Ovary (tissue), 10 donors: ENCODE measurements at places on chromosomes 1 and 21.

DNA sequence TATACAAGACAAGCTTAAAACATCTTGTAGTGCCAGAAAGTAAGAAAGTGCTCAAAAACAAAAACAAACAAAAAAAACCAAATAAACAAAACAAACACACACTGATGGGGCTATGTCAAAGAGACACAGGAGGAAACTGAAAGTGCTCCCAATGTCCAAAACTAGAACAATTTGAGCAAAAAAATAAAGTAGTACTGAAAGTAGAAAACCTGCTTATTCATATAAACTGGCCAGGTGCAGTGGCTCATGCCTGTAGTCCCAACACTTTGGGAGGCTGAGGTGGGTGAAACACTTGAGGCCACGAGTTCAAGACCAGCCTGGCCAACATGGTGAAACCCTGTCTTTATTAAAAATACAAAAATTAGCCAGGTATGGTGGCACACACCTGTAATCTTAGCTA, 129.9 kb downstream of the GLUL start:
- no peak for DNase-seq

- no peak for DNase-seq
These were observed 263.5 kb downstream of the SETD4 start for GRCh38 chr21:35796844-35797243.

DNA sequence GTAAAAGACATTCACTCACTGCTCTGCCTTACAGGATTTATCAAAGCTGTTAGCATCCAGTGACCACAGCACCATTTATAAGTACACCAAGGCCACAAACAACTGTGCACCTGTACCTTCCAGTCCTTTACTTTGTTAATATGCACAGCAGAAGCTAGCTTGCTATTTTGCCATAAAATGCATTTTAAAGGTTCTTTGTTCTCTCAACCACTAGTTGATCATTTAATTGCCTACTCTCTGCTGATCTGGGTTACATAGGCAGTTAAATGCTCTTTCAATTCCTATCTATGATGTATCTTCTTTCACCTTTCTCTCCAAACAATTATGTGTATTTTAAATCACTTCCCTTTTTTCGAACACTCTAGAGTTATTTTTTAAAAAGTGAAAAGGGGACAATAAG, 126.4 kb downstream of the SIPA1L2 start:
- no peak for DNase-seq

- DNase-seq = no peak
These were observed 13.2 kb upstream of the CEP350 start for GRCh38 chr1:179941454-179941853.

DNA sequence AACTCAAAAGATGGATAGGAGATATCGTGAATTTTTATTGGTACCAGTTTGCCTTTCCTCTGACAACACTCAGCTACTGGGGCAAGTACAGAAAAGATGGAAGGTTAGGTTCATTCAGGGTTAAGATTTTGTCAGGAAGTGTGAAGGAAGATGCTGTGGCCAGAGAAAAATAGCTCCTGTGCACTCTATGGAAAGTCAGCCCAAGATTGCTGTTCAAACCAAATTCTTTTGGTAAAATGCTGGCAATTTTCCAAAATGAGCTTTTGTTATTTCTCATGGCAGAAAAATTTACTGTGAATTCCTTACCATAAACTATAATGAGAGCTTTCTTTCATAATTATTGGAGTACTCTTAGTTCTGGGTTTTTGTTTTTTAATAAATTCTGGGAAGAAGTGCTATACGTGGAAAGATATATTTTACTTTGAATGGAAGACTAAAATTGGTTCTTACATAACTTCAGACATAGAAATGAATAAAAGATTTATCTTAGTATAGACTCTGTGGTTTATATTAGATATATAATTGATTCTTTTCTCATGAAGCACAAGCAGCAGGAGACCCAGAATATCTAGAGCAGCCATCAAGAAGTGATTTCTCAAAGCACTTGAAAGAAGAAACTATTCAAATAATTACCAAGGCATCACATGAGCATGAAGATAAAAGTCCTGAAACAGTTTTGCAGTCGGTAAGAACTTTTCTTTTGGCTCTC, 112.2 kb downstream of the USP25 start:
- DNase-seq = no peak
